Activated CD4-positive, alpha-beta T cell treated with anti-CD3 and anti-CD28 coated beads for 1 hour (primary cell): ENCODE measurements at places on chromosomes 12 and 14.

DNA sequence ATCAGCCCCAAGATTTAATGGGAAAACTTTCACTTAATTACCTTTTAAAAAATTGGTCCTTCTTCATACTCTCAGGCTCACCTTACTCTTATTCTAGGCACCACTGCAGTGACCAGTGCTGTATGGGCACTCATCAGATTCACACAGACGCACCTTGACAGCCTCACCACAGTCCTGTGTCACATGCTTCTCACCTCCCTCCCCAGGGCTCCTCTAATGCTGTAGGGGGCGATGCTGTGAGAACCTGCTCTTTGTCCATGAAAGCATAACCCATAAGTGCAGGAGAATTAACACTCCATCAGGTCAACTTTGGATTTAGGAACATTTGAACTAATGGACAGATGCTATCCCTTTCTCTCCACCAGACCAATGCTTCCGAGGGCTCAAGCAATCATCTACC lies 13.9 kb upstream of the PPP4R3A start:
- DNase-seq: no peak

DNA sequence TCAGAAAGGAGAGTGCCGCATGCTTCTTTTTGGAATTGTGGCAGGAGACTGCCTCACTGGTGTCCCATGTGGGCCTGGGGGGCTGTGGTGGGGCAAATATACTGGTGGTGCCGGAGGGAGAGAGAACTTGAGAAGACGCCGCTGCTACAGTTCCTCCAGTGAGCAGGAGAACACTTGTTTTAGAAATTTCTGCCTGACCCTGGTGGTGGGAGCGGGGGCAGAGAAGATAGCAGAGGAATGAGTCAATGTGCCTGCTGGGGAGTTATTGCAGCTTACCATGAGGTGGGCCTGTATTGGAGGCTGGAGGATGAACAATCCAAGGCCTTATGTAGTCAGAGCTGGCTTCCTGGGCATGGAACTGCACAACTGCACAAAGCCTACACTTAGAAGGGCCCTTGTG lies 211.8 kb downstream of the SNAPC1 start:
- no peak for DNase-seq

- DNase-seq: no peak
Measured at GRCh38 chr12:113075137-113075683, 18.7 kb downstream of the DTX1 start.

- no peak for DNase-seq
Measured at GRCh38 chr14:105420101-105420973, 710 bp downstream of the MTA1 start.

DNA sequence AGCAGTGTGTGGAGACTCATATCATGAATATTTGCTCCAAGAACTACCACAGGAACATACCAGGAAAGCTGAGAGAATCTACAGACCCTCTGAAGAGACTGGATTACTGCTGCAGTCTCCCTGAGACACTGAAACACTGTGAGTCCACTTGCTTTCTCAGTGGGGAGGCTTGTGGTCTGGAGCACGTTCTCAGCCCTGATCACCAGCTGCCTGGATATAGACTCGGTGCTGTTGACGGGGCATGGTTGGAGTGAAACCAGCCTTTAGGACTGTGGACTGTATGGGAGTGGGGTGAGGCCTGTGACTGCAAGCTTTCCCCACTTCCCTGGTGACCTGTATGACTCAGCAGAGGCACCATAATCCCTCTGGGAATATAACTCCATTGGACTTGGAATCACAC lies 525.8 kb upstream of the FBXO33 start:
- DNase-seq: no peak

DNA sequence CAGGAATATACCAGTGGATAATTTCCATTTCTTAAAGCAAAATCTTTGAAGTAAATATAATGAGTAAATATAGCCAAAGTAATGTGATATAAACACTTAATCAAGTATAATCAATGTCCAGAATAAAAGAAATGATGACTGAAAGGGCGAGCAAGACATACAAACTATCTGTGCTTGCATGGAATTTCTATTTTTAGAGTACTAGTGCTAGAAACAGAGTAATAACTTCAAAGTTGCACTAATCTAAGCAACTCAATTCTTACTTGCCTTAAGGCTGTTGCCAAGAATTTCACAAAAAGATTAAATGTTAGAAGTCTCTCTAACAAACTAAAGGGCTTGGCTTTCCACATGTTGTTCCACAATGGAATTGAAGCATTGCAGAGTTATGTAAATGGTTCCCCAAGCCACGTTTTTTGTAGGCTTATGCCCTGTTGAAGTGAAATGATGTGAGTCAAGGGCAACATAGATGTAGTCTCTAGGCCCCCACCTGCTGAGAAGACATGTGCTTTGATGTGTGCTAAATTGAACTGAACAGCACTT lies 175.0 kb upstream of the LMNTD1 start:
- DNase-seq: no peak

- no peak for DNase-seq
Measured at GRCh38 chr12:58629376-58629775, 290.9 kb downstream of the LRIG3 start.

- no peak for DNase-seq
Measured at GRCh38 chr14:97280526-97280925, 483.3 kb downstream of the VRK1 start.

DNA sequence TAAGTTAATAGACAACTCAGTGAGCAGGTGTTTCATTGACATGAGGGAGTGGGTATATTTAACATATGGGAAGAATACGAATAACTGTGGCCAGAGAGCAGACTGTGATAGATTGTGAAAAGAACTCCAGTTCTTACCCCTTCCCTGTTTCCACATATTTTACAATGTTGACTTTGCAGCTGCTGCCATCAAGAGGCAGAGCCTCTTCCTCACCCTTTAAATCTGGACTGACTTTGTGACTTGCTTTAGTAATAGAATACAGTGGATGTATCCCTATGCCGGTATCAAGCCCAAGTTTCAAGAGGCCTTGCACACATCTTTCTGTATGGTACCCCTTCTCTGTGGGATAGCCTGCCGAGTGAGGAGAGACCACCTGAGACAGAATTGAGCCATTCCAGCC lies 356.7 kb downstream of the ETNK1 start:
- DNase-seq: no peak
